ENCODE measurements at places on chromosomes 1 and 21.

- no peak for DNase-seq
Observed at GRCh38 chr1:5937373-5937857, 54.8 kb downstream of the NPHP4 start.

DNA sequence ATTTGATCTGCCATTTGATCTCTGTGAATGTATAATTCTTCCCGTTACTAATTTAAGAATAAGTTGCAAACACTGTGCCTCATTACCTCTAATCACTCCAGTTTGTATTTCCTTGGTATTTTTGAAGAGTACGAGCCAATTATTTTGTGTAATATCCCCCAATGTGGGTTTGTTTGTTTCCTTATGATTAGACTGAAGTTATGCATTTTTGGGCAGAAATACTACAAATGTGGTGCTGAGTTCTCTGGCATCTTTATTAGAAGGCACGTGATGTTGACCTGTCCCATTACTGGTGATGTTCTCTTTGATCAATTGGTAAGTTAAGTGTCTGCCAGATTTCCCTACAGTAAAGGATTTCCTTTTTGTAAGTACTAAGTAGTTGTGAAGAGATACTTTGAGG lies 10.3 kb downstream of the MIXL1 start:
- no peak for DNase-seq

DNA sequence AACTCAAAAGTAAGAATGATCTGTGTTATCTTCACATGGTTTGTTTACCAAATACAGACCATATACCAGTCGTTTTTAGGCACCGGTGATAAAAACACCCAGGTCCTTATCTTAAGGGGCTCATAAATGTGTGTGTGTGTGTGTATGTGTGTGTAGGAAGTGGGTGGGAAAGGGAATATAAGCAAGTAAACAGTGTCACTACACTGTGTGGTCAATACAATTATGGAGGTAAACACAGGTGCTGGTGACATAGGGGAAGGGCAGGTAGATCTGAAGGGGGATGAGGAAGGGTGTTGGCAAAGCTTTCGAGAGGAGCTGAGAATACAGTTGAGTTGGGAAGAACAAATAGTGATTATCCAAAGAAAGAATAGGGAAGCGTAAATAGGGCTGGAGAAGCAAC lies 19.1 kb upstream of the MRPS6 start:
- DNase-seq = no peak

DNA sequence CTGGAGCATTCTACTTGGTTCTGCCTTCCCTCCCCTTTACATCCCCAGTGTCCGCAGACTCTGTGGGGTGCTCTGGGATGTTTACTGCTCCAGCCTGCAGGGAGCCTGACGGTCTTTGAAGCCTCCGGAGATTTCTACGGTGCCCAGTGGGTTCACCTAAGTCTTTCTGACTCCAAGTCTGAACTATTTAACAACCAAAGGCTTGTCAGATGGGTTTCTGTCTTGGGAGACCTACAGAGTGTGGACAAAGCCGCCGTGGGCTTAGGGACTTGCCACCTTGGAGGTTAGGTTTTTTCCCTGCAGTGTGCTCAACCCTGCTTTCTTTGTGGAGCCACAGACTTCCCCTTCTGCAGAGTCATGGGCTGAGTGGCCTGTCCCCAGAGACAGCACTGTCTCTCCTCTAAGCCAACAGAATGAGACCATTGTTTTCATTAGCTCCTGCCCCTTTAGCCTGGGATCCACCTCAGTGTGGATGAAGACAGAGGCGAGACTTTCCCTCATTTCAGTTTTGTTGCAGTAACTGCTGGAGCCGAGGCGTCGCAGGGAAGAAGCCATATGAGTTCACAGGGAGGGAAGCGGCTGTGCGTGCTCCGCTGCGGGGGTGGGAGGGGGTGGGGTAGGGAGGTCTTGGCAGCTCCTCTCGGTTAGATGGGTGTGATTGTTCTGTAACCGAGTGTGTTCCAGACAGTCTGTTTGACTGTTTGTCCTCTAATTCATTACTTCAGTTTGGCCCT lies 120.7 kb downstream of the CNIH3 start:
- no peak for DNase-seq

DNA sequence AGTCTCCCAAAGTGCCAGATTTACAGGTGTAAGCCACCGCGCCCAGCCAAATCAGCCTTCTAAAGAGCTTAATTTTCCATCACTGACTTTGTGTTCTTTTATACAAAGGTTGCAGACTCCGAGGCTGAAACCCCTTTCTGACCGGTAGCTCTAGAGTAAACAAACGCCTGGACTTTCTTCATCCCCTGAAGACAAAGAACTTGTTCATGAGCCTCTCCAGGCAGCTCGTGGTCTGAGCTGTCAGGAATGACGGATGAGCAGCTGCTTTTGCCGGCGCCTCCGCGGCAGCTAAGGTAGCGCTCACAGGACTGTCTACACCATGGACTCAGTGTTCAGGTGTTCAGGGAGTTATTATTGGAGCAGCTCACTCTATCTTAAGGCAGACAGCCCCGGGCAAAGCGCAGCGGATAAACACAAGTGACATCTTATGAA lies 128.5 kb upstream of the ERRFI1 start:
- DNase-seq = no peak

- DNase-seq = no peak
Observed at GRCh38 chr1:25896266-25896665, 10.0 kb downstream of the STMN1 start.

DNA sequence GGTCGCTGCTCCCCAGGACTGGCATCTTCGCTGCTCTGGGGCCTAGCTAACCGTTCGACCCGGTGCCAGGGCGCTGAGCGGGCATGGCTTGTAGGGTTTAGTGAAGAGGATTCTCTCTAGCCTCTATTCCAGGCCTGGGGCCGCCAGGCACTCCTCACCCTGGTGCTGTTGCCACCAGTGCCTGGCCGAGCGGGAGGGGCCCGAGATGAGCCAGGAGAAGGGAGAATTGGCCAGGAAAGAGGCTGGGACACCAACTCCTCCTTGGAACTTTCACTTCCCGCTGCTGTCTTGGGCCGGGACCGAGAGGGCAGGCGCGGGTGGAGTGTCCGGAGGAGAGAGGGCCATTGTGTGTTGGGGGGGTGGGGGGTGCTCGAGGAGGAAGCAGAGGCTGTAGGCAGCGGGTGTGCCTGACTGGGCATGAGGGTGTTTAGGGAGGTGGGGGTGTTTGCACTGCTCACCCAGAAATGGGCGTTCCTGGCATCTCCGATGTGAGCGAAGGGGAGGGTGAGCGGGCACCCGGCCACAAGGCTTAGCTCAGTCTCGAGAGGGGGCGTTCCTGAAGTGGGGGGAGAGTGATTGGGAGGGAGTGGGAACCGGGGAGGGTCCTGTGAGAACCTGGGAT lies 772 bp downstream of the ADAM15 start:
- DNase-seq = peak; percentile 61

DNA sequence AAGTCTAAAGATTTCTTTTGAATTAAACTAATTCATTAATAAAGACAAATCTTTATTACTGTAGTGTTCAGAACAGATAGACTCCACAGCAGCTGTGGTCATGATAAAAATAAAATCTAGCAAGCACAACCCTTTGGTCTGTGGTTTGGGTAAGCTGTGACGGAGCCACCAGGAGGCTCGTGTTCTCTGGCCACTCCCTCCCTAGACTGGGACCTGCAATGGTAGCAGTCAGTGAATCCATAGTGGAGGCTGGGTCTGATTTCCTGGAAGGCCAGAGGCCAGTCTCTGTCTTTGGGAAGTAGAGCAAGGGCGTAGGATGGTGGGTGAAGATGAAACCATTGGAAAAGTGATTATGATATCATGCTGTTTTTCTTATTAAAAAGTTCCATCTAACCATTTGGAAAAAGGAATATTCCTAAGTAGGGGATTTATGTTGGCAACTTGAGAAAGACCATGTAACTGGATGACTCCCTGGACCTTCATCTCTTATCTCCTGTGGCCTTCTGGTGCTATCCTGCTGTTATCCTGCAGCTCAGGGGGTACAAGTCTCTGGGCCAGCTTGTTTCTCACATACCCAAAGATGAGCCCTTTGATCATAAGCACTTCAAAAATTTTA lies 39.0 kb downstream of the TENT5C start:
- peak; percentile 76 for DNase-seq

DNA sequence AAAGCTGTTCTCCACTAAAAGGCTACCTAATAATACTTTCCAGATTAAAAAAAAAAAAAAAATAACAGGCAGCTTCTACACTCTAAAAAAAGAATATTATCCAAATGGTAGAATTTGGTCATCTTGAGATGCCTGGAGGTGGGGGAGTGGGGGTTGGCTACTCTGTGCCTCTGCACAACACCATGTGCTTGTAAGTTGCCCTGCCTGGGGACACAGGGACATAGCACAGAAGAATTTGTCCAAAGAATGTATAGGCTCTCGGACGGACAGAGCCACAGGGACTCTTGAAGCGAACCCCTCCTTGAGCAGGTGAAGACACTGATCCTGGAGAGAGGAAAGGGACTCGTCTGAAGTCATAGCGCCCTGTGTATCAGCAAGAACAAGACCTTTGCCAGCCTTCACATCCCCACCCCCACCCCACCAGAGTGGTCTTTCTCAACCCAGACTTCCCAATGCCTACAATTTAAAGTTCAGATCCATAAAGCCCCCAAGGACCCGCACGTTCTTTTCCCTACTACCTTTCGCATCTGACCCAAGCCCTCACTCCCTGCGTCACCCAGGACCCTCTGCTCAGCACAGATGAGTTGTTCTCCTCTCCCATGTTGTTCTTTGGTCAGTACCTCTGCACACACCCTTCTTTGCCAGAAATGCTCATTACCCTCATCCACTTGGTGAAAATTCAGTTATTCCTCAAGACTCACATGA lies 72.6 kb downstream of the LGR6 start:
- DNase-seq = no peak

DNA sequence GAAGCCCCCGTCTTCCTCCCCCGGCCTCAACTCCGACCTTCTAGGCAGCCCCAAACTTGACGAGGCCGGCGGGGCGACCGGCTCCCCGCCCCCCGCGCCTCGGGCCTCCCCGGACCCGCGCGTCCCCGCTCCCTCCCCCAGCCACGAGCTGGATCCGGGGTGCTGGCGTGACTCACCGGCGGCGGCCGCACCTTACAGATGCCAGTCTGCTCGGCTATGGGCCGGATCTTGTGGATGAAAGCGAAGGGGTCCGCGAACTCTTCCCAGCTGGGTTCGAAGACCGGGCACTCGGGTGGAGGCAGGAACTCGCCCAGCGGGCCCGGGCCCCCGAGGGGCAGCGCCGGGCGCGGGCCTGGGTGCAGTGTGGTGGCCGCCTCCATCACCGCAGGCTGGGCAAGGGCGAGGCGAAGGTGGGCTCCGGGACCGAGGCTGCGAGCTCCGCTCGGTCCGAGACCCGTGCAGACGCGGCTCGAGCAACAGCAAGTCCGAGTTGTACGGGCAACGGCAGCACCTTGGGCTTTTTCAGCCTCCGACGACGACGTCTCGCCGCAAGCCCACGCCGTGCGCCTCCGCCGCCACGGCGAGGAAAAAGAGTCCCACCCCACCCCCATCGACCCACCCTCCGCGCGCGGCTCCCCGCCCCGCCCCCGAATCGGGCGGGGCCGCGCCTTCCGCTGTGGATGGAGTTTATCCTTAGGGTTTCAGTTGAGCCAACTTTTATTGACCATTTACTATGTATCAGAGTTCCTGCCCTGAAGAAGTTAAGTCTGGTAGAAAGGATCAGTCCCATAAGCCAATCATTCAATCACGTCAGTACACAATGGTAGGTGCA lies at the start of gene KDM5B:
TSS of gene KDM5B (minus strand) at position 496 of the 832 bp plus-strand sequence. CDS start at position 380, 116 bp downstream.
- peak; percentile 65 for DNase-seq

DNA sequence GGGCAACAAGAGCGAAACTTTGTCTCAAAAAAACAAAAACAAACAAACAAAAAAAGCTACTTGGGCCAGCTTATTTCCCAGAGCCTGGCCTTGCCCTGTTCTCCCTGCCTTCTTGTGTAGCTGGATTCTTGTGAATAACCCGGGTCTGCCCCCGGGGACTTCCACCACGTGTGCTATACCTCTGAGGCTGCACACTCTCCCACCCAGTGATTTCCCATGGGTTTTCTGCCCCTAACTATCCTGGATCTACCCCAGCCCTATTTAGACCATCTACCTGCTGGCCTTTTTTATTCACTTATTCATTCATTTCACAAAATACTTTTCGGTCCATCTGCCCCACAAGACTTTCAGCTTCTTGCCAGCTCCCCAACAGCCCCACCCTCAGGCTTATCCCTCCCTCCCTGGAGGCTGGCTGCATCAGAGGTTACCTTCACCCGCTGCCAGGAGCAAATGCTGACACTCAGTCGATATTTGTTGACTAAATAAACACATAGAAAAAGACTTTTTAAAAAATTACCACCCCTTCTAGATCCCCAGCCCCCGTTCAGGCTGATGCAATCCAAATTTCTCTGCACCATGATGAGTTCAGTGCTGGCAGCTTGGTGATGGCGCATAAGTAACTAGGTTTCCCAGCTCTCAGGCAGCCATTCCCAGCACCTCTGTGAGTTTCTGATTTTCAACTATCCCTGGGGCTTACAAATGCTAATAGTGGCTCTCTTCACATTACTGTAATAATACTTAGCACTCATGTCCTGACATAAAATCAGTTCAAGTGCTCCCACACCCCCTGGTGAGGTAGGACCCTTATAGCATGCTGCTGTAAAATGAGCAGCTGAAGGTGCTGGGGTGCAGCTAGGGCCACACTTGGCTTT lies 30.7 kb upstream of the TARBP1 start:
- DNase-seq = peak; percentile 55

- DNase-seq = no peak
Observed at GRCh38 chr1:192903142-192903541, 94.3 kb downstream of the RGS2 start.
